Activated naive CD4-positive, alpha-beta T cell treated with anti-CD3 and anti-CD28 coated beads, Interleukin-2, amount 10 ng/mL, durations not matched to agents 7 days and 5 days (primary cell): ENCODE measurements at places on chromosomes 5 and 9.

DNA sequence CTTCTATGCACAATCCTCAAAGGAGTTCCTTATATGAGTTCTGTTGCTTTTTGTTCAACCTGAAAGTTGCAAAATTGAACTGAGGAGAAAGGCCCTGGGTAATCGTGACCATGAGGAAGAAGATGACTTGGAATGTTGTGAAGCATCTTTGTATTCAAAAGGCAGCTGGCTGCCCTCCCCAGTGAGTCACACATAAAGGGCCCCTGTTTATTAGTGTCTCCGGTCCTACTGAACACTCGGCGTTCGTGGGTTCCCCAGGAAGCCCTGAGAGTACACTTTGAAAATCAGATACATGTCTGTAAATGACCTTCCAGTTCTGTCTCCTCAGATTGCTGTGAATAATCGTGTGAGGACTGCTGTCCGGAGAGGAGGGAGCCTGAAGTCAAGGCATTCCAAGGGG lies 73.6 kb downstream of the C9orf153 start:
- no peak for DNase-seq

GRCh38 chr9:84997472-84997871 lies 327.9 kb downstream of the NTRK2 start:
- no peak for DNase-seq

DNA sequence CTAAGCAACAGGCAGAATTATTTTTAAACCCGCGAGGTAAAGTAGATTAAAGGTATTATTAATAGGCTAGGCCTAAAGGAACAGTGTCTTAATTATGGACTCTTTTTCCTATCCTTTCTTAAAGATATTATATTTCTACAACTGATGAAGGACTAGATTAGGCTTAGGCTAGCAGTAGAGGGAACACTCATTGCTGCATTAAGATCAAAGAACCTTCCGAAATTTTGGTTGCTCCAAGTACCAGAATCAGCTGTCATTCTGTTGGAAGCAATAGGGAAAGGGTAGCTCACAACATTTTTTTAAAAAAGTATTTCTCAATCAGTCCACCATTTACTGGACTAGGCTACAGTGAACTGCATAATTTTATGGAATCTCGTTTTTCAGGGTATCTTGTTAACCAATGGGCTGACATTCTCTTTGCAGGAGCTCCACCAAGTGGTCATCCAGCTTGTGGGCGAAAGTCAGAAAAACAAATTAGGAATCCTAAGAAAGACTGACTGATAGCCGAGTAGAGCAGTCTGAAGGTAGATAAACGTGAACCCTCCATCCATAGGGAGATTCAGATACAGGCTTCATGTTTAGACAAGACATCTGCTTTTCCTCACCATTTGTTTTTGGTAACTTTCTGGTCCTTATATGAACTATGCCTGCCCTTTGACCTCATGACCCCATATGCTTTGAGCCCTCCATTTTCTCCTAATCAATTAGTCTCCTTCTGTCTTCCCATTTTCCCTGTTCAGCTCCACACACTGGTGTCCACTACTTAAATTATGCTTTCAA lies 103.6 kb upstream of the CHD1 start:
- peak; percentile 47 for DNase-seq

- DNase-seq: no peak
Measured at GRCh38 chr9:18829873-18830272, 203.1 kb downstream of the SAXO1 start.

GRCh38 chr9:69882998-69883565 lies 62.5 kb downstream of the CFAP95 start:
- no peak for DNase-seq

GRCh38 chr5:39446231-39446630 lies 21.5 kb upstream of the DAB2 start:
- no peak for DNase-seq

- DNase-seq: no peak
Measured at GRCh38 chr9:113186137-113186755, 34.8 kb downstream of the FKBP15 start.

GRCh38 chr9:127066060-127066850 lies 56.2 kb downstream of the ANGPTL2 start:
- DNase-seq: no peak

GRCh38 chr9:14912859-14913258 lies 2.6 kb upstream of the FREM1 start:
- no peak for DNase-seq

GRCh38 chr5:76000582-76000981 lies 82.6 kb upstream of the SV2C start:
- DNase-seq: no peak
